Activated T-helper 1 cell treated with anti-CD3 and anti-CD28 coated beads, Interleukin-12 subunit alpha, Interleukin-12 subunit beta, Interleukin-2, Interleukin-4 antibody, amounts not matched to agents 30 ng/mL and 10 ng/mL and 1 ng/mL, durations not matched to agents 14 hours and 24 hours and 36 hours (primary cell): ENCODE measurements at places on chromosomes 3 and 15. TPM values are rescaled to one million over a fixed set of nuclear protein-coding genes. Genes with fewer than 3 reads are reported as not detected.

DNA sequence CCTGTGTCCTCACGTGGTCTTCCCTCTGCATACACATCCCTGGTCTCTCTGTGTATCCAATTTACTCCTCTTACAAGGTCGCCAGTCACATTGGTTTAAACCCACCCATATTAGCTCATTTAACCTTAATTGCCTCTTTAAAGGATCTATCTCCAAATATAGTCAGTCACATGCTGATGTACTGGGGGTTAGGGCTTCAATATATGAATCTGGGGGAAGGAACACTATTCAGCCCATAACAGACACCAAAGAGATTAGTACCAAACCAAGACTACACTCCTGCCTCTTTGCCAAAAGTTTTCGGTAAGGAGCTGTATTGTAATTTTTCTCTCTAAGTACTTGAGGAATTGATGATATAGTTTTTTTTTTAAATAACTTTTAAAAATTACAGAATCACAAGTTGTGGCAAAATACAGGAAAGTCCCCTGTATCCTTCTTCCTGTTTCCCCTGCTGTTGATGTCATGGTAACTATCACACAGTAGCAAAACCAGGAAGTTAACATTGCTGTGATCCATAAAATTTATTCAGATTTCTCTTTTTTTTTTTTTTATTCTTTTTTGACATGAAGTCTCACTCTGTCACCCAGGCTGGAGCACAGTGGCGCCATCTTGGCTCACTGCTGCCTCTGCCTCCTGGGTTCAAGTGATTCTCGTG lies 67.8 kb downstream of the SLCO3A1 start:
- H3K27ac ChIP-seq, result peak overlapping the region; percentile 50
- H3K27me3 ChIP-seq, result no peaks in the 10 kb centered on the region
- DNase-seq, result no peak
- peak overlapping the region; percentile 31 for H3K4me3 ChIP-seq
- H3K36me3 ChIP-seq, result peaks cover 10% of the 10 kb centered on the region
- peaks cover 38% of the 10 kb centered on the region for H3K4me1 ChIP-seq

DNA sequence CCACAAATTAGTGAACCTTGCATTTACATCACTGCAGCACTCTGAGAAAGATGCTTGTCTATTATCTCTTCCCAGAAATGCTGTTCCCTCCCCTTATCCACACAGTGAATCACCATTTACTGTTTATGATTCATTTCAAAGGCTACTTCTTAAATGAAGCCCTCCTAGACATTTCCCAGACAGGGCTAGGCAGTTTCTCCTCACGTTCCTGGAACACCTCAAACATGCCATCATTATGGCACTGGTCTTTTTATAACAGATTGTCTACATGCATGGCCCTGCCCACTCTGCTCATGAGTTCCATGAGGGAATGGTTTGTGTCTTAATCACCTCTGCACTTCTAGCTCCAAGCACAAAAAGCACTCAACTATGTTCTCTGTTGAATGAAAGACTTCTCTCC lies 32.2 kb upstream of the TM2D3 start:
- H3K27ac ChIP-seq, result no peak overlapping the region
- H3K4me3 ChIP-seq, result no peak overlapping the region
- no peak for DNase-seq
- peaks cover 67% of the 10 kb centered on the region for H3K36me3 ChIP-seq

DNA sequence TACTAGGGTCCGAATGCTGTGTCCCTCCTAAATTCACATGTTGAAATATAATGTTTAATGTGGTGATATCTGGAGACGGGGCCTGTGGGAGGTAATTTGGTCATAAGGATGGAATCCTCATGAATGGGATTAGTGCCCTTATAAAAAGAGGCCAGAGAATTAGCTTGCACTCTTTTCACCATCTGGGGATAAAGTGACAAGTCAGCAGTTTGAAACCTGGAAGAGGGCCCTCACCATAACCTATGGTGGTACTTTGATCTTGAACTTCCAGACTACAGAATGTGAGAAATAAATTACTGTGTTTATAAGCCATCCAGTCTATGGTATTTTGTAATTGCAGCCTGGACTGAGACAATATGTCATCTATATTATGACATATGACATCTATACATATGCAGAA lies 132.1 kb downstream of the ISL2 start:
- peaks cover 10% of the 10 kb centered on the region for H3K36me3 ChIP-seq
- no peak for DNase-seq
- peaks cover 9% of the 10 kb centered on the region for H3K4me1 ChIP-seq
- H3K4me3 ChIP-seq, result no peak overlapping the region

The DHFR2 gene
- total RNA-seq, result 10.1 and 12.3 TPM in 2 replicates

The PARP9 gene
- total RNA-seq, result 45.0 and 47.3 TPM in 2 replicates

DNA sequence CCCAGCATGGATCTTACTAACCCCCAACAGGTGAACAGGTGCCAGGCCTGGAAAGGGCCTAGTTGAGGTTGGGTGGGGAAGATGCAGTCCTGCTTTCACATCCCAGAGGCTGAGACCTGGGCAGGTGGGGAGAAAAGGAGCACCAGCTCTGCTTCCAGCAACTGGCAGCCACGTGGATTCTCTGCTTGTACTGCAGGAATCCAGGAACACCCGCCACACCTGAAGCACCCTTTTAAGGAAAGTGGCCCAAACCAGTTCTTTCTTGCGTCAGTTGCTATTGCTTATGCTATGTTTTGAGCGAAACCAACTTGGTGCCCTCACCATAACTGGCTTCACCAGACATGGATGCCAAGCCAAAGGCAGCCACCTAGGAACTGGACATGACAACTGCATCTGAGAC lies 28.1 kb upstream of the NEO1 start:
- no peaks in the 10 kb centered on the region for H3K36me3 ChIP-seq
- H3K27me3 ChIP-seq, result peaks cover 11% of the 10 kb centered on the region
- H3K27ac ChIP-seq, result no peak overlapping the region
- DNase-seq, result no peak
- no peak overlapping the region for H3K4me3 ChIP-seq

The OR5K2 gene
- not detected in 2 replicates for total RNA-seq

The TGFBR2 gene
- total RNA-seq, result 58.2 and 59.6 TPM in 2 replicates

DNA sequence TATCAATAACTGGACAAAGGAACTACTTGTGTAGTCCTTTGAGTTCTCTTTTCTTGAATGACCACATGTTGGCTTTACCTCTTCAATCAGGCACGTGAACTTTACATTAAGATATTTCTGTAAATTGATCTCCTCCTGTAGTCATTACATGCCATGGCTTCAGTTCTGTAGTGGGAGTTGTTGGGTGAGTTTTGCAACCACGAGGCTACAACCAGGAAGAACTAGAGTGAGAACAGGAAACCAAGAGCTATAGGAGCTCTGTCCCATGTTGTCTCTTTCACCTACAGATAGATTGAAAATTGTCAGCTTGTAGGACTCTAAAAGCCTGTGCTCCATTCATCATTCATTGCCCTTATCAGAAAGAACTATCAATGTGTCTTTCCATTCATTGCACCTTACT lies 2.0 kb downstream of the RSRC1 start:
- peaks cover 27% of the 10 kb centered on the region for H3K36me3 ChIP-seq
- H3K4me3 ChIP-seq, result peak overlapping the region; percentile 45
- H3K4me1 ChIP-seq, result peaks cover 51% of the 10 kb centered on the region
- no peak overlapping the region for H3K27ac ChIP-seq
- DNase-seq, result no peak
- H3K27me3 ChIP-seq, result peaks cover 27% of the 10 kb centered on the region

The SLCO3A1 gene
- total RNA-seq, result 18.2 and 20.0 TPM in 2 replicates

- peaks cover 8% of the 10 kb centered on the region for H3K4me1 ChIP-seq
- H3K4me3 ChIP-seq, result no peak overlapping the region
- no peaks in the 10 kb centered on the region for H3K36me3 ChIP-seq
Observed at GRCh38 chr15:29570121-29570947, 251.9 kb downstream of the TJP1 start.

DNA sequence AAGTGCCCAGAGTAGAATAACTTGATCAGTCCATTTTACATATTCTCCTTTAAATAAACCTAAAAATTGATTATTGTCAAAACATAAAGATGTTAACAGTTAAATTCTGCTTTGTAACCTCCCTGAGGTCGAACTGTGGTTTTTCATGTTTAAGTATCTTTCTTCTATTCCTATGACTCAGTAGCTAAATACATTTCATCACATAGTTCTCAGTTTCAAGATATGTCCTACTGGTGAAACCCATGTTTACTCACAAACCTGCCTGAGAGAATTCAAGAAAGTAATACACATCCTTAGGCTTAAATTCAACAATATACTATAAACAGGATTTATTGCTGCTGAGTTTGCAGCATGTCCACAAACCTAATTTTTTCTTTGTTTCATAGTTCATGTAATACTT lies 692.9 kb downstream of the ZPLD1 start:
- H3K4me1 ChIP-seq, result no peaks in the 10 kb centered on the region
- H3K27ac ChIP-seq, result no peak overlapping the region
- no peak overlapping the region for H3K4me3 ChIP-seq
- DNase-seq, result no peak
- no peaks in the 10 kb centered on the region for H3K27me3 ChIP-seq

- no peak overlapping the region for H3K27ac ChIP-seq
- H3K27me3 ChIP-seq, result peaks cover 11% of the 10 kb centered on the region
- no peaks in the 10 kb centered on the region for H3K4me1 ChIP-seq
- H3K4me3 ChIP-seq, result no peak overlapping the region
- no peaks in the 10 kb centered on the region for H3K36me3 ChIP-seq
Observed at GRCh38 chr15:70169147-70169546, 71.4 kb upstream of the TLE3 start.

The C3orf49 gene
- not detected in 2 replicates for total RNA-seq

The BNC1 gene
- not detected in 2 replicates for total RNA-seq

The MEX3B gene
- 0.59 and 0.73 TPM in 2 replicates for total RNA-seq

The PIERCE2 gene
- total RNA-seq, result not detected in 2 replicates

The ARRDC4 gene
- total RNA-seq, result 1.3 and 1.5 TPM in 2 replicates

- no peaks in the 10 kb centered on the region for H3K27me3 ChIP-seq
- no peak for DNase-seq
- H3K4me3 ChIP-seq, result no peak overlapping the region
- no peak overlapping the region for H3K27ac ChIP-seq
- peaks cover 6% of the 10 kb centered on the region for H3K36me3 ChIP-seq
- H3K4me1 ChIP-seq, result no peaks in the 10 kb centered on the region
Observed at GRCh38 chr3:183984127-183984740, 33.5 kb downstream of the ABCC5 start.

DNA sequence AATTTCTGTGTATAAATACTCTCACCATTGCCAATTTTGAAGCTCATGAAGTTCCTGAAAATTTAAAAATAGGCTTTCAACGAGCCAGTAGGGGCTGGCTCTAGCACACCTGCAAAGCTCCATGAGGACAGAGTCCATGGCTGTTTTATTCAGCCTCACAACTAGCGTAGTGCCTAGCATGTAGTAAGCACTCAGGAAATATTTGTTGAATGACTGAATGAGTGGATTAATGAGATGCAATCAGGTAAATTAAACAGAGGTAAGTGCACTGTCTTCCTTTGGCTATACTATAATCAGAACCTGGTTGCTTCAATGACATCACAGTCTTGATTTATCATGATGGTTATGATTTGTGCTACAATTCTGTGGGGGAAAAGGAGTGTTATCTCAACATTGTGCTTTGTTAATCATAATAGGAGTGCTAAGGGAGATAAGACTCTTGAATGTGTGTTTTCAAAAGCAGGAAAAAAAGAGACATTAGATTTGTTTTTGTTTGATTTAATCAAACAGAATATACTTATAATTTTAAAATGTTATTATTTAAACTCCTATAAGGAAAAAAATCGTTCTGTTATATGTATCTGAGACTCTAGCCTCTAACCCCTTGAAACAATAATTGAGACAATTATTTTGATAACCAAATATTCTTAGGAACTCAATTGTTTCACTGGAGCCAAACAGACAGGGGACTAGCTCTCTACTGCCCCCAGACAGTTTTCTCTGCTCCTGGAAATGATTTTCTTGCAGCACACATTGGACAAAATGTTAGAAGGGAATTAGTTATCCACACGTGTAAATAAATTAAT lies 171.7 kb upstream of the ATP11B start:
- no peak overlapping the region for H3K4me3 ChIP-seq
- H3K36me3 ChIP-seq, result no peaks in the 10 kb centered on the region
- DNase-seq, result no peak
- peaks cover 5% of the 10 kb centered on the region for H3K27me3 ChIP-seq
- no peaks in the 10 kb centered on the region for H3K4me1 ChIP-seq

DNA sequence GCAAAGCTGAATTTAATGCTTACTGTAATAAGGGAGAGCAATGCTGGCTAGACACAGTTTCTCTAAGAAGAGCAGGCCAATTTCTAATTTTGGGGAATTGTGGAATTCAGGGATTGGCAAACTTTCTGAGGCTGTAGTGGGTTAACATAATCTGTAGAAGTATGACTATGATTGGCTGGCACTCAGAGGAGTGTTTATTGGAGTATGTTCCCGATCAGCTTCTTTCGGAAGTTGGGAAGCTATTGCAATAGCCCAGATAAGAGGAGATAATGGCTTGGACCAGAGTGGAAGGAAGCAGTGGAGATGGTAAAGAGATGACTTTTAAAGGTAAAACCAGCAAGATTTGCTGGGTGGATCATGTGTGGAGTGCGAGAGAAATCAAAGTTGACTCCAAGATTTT lies 19.4 kb downstream of the TMOD3 start:
- H3K27me3 ChIP-seq, result no peaks in the 10 kb centered on the region
- DNase-seq, result no peak
- peaks cover 33% of the 10 kb centered on the region for H3K4me1 ChIP-seq
- no peak overlapping the region for H3K4me3 ChIP-seq

The TMCO5A gene
- not detected in 2 replicates for total RNA-seq

The P3H2 gene
- not detected in 2 replicates for total RNA-seq

- peaks cover 45% of the 10 kb centered on the region for H3K4me1 ChIP-seq
- H3K27me3 ChIP-seq, result no peaks in the 10 kb centered on the region
- H3K36me3 ChIP-seq, result peaks cover 14% of the 10 kb centered on the region
Observed at GRCh38 chr3:71713041-71713440, 12.2 kb downstream of the EIF4E3 start.
